ENCODE measurements at places on chromosomes 6 and 20.
A peak's percentile ranks its signal among the peaks of the same experiment; 100 is the strongest.

DNA sequence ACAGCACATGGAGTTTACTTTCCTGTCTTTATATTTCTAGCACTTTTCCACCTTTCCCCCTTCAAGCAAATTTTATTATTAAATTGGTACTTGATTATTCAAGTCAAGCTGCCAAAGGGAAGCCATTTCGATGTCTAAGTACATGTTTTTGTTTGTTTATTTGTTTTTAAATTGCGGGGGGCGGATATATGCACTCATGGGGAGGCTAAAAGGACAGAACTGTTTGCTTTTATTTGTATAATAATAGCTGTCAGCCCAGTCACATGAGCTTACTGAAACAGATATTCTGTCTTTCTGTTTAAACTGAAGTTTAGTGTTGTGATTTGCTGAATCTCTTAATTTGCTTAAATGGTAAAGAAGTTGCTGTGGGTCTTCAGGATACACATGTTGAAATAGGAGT, 49.6 kb upstream of the PLCG1 start:
- peak; percentile 22 for DNase-seq

- DNase-seq = no peak
These were observed 173.0 kb downstream of the AIG1 start for GRCh38 chr6:143233554-143234285.

- DNase-seq = no peak
These were observed 655.0 kb upstream of the HS3ST5 start for GRCh38 chr6:114997813-114998292.

DNA sequence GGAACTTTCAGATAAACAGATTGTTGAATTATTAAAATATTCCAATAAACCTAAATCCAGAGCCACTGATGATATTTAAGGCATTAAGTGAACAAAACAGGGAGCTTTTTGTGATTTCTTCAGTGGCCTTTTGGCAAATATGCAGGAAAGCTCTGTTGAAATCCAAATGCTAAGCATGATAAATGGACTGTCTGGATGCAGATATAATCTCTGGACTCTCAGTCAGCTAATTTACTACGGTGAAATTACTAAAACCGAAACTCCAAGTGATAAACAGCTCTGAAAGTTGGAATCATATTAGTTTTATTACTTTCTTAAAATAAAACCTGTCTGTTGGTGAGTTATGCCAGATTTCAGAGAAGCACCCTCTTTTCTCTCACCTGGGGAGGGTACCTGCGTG, 120.3 kb downstream of the IMPG1 start:
- no peak for DNase-seq

DNA sequence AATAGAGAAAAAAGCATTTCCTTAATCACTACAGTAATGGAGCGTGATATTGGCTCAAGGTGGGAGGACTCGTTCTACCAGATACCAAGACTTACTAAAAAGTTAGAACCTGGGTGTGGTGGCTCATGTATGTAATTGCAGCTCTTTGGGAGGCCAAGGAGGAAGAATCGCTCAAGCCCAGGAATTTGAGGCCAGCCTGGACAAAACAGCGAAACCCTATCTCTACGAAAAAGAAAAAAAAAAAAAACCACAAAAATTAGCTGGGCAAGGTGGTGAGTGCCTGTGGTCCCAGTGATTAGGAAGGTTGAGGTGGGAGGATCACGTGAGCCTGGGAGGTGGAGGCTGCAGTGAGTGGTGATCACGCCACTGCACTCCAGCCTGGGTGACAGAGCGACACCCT, 24.0 kb upstream of the ATRN start:
- DNase-seq = no peak

DNA sequence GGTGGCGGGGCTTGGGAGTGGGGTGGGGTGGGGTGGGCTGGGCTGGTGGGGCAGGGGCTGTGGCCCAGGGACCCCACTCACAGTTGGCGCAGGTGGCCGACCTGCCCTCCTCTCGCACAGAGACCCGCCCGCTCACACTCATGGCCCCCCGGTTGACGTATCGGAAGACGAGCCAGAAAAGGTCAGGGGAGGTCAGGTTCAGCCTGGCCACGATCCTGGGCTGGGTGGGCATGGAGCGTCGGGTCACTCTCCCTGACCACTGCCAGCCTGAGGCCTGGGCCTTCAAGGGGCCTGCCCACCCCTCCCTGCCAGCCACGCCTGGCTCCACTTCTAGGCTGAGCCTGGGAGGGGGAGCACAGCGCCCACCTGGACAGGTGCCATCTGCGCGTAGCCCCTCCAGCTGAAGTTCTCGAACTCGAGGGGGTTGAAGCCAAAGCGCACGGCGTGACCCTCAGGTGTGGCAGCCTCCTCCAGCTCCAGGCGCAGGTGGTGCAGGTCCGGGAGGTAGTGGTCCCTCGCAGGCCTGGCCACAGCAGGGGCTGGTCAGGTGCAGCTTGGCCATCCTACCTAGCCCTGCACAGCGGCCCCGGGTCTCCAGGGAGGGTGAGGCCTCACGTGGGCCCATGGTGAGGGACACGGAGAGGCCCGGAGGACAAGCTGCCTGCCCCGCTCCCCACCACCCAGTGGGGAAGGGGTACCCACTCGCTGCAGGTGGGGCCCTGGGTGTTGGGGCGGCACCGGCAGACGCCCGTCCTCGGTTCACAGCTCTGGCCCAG, 31.2 kb downstream of the ADRM1 start:
- no peak for DNase-seq

DNA sequence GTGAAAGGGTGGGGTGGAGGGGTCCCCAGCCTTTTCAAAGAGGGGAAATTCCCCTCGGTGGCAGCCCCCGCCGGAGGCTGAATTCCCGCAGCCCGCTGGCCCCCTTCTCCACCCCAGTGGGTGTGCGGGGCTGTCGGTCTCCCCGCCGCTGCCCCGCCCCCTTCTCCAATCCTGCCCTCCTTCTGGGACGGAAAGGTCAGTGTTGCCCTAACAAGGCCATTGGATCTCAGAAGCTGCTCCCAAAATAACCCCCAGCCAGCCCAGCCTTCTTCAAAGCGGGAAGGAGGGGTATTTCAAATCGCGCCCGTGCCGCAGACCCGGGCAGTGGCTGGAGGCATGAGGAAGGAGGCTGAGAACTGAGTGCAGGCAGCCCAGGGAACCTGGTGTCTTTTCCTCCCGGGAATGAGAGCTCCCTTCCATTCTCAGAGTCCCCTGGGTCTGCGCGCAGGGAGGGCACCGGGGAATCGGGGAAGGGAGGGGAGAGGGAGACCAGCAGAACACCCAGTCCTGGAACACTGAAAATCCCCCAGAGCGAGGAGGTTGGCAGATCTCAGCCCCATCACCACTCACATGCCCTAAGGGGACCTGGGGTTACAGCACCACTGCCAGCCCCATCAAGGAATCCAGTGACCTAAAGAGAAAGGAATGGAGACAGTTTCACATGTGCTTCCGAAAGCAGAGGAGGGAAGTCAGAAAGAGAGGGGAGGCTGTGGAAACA, at the start of gene JPH2:
TSS of gene JPH2 (minus strand) at position 135 of the 718 bp plus-strand sequence. CDS start 483 bp downstream, outside the sequence.
- DNase-seq = no peak

- DNase-seq = peak; percentile 67
These were observed 238.7 kb upstream of the SOX4 start for GRCh38 chr6:21354805-21355238.

- DNase-seq = no peak
These were observed 61.6 kb downstream of the TRDN start for GRCh38 chr6:123575188-123575587.

- DNase-seq = no peak
These were observed 299.8 kb downstream of the LRFN2 start for GRCh38 chr6:40287296-40287850.

DNA sequence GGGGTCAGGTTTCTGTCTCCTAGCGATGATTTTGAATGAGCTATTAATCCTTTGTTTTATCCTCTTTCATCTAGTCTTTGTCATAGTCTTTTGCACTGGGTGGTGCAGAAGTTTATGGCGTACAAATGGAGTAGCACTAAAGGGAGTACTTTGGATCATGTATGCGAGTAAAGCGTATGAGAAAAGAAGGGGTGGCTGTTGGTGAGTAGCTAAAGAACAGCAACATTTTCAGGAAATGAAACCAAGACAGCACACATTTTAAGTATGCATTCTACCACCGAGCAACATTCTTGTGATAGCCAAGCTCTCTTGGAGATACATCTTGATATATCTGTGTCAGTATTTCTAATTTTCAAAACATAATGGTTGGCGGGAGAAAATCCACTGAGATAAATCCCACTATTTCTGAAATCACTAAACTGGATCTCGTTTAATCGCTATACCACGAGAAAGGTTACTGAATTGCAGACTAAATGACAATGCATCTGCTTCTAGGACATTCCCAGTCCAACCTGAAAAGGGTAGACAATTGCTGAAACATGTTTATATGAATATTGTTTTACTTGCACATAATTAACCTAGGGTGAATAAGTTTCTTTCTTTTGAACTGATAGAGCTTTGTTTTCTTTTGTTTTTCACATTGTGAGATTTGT, 196.1 kb downstream of the TRIM27 start:
- DNase-seq = no peak

DNA sequence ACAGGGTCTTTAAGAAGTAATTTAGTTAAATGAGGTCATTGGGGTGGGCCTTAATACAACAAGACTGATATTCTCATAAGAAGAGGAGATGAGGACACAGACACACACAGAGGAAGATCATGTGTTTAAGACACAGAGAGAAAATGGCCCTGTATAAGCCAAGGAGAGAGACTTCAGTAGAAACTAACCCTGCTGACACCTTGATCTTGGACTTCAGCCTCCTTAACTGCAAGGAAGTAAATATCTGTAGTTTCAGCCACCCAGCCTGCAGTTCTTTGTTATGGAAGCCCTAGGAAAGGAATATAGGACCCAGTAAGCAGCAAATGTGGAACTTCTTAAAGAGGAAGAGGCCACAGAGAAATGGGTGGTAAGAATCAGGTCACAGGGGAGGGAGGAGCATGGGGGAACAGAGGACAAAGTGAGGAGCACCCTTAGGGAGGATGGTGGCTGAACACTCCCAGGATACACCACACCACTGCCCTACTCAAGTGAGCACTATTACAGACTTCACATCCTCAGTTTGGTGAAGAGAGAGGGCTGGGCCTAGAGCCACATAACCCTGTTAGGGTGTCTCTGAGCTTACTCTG, 762 bp downstream of the SIRPB1 start:
- DNase-seq = no peak

DNA sequence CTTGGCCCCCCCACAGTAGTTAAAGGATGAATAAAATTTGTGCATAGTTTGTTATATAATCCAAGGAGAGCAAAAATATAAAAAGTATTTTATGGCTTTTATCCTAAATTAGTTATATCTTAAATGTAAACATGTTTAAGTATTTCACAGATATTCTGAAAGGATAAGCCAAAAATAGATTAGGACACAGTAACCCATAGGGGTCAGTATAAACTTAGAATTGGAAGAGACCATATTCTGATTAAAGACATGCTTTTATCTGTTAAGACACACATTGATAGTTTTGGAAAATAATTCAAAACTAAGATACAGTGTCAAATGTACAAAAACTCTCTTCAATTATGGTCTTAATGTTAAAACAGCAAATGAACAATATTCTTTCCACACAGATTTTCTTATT, 4.5 kb upstream of the SERINC1 start:
- peak; percentile 6 for DNase-seq

Measured in NCI-H345 (cell line).